Activated T-helper 2 cell treated with anti-CD3 and anti-CD28 coated beads, Interferon-gamma antibody, Interleukin-2, Interleukin-4, amounts not matched to agents 10 μg/mL and 5 μg/mL and 100 μg/mL, durations not matched to agents 14 hours and 24 hours and 36 hours (primary cell): ENCODE measurements at places on chromosomes 3 and 15. TPM values are rescaled to one million over a fixed set of nuclear protein-coding genes. Genes with fewer than 3 reads are reported as not detected.

GRCh38 chr3:79247725-79248043, 520.1 kb downstream of the ROBO1 start:
- no peak for DNase-seq

GRCh38 chr3:37982331-37982730, 8.3 kb upstream of the VILL start:
- DNase-seq: no peak

DNA sequence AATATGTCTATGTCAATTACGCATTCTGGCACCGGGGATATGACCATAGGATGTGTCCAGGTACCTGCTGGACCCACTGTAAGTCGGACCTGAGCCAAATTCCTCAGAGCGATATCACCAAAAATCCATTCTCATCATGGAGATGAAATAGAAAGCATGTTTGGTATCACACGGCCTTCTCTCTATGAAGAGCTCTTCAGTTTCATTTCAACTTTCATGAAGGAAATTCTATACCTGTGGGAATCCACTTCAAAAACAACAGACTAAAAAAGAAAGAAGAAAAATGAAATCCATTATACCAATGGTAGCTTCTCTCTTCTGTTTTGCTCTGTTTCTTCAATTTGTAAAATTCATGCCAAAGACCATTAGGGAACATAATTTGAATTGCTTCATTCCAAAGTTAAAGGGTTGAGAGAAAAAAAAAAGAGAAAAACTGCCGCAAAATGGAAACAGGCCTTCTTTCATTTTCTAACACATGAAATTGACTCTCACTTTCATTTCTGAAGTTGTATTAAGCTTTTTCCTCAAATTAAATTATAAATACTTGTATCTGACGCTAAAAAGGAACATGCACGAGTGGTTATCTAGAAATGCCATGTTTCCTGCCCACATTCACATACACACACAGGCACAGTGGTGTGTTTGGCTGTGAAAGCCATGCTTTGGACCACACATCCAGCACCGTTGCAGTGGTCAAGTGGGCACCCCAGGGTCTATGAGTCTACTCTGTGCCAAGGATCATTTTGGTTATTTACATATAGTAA, 46.9 kb upstream of the DIPK2A start:
- no peak for DNase-seq

SCAANT1 gene
- 1.8 TPM in 1 of 2 replicates, not detected in the other for total RNA-seq

CCR1 gene
- total RNA-seq: 0.41 and 0.51 TPM in 2 replicates

DNA sequence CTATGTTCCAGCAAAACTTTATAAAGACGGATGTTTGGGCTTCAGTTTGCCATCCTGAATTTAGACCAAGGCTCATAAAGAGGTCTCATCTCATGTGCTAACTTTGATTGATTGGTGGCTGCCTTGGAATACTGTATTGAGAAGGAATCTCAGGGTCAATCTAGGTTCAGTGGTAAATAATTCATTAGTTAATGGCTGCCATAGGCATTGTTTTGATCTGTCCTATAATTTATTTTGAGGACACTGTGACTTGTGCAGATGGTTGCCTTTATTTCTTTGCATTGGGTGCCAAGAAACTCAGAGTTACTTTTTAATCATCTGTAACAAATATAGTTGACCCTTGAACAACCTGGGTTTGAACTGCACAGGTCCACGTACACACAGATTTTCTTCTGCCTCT, 159.8 kb downstream of the B3GALNT1 start:
- DNase-seq: no peak

DNA sequence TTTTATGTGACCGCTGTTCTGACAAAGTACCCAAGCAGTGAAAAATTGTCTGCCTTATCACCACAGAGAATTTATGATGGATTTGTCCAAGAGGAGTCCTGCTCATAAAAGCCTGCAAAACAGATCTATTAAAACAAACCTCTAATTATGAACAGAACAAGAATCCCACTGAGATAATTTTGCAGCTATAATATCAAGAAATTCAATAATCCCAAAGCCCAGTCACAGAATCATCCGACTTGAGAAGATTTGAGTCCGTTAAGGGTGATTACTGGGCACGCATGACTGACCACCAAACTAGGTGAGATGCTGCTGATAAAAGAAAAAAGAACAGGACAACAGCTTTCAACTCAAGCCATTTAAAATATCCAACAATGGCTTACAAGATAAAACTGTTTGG, 231.0 kb upstream of the WNT5A start:
- no peak for DNase-seq

DNA sequence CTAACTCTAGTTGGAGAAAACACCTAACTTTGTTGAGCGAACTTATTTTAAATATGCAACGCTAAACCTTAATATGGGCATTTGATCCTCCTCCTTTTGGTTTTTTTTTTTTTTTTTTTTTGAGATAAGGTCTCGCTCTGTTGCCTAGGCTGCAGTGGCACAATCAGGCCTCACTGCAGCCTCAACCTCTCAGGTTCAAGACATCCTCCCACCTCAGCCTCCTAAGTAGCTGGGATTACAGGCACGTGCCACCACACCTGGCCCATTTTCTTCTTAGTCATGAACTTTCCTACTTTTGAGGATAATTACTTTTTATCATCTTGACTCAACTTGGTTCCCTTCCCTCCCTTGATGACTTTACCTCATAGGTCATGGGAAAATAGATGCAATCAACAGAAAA, 3.9 kb downstream of the NUSAP1 start:
- DNase-seq: no peak

DNA sequence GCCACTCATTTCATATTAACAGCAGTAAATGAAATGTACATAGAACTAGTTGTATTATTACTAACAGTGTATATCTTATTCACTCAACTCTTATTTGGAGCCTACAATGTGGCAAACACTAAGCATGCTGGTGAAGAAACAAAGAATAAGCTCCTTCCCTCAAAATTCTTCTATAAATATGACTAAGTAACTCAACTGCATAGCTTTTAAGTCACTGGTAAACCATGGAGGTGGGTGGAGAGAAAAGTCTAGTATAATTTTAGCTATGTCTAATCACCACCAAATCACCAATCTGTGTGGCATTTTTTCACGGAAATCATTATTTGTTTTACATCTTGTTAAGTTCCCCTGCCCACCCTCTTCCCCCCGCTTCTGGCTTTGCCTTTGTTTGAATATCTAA, 17.5 kb downstream of the COPS2 start:
- DNase-seq: no peak

DNA sequence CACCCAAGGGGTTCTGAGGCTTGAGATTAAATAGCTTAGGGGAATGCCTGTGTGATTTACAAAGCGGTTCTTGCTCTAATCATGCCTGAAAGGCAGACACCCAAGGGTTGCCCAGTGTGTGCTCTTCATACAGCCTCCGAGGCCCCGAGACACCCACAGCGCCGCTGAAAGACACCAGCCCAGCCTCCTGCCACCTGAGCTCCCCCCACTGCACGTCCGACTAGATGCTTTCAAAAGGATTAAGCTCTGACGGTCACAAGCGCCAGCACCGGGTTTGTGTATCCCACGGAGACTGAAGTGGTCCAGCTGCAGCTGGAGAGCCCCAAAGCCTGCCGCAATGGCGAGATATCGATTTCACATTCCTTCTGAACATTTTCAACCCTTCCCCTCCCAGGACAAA, 50.3 kb downstream of the SPATA12 start:
- DNase-seq: no peak

- DNase-seq: no peak
Measured at GRCh38 chr15:85649372-85649771, 145.4 kb downstream of the KLHL25 start.

GRCh38 chr3:132543011-132543739, 53.9 kb upstream of the ACKR4 start:
- no peak for DNase-seq

DNA sequence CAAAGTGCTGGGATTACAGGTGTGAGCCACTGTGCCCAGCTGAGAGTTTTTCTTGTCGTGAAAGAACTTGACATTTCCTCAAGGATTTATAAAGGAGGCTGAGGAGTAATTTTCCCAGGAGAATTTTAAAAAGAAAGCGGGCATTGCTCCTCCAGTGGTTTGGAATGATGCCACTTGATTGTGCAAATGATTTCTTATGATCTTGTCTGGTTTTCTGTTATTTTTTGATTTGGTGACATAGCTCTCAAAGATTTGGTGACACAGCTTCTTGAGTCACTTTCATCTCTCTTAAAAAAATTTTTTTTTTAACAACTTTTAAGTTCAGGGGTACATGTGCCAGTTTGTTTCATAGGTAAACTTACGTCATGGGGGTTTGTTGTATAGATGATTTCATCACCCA, 24.6 kb upstream of the NFKBIZ start:
- no peak for DNase-seq

- DNase-seq: no peak
Measured at GRCh38 chr15:95698230-95698629, 632.3 kb upstream of the NR2F2 start.
